GM04503 (cell line): ENCODE measurements at places on chromosomes 5 and 9.

DNA sequence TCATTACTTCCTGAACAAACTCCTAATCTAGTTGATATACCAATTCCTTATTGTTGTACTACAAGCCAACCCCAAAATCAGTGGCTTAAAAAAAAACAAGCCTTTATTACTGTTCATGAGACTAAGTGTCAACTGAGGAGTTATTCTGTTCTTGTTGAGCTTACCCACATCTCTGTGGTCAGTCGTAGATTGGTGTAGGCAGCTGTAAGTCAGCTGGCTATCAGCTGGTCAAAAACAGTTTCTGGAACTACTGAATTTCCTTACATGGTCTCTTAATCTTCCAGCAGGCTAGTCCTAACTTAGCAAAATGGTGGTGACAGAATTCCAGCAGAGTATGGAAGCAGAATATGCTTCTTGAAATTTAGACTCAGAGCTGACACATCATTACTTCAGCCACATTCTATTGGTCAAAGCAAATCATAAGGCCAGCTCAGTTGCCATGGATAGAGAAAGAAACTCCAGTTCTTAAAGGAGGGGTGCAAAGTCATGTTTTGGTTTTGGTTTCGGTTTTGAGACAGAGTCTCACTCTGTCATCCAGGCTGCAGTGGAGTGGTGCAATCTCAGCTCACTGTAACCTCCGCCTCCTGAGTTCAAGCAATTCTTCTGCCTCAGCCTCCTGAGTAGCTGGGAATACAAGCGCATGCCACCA, 386.1 kb upstream of the MPDZ start:
- DNase-seq, result no peak

- no peak for DNase-seq
These were observed 1.0 kb upstream of the MAMDC2 start for GRCh38 chr9:70042461-70043215.

DNA sequence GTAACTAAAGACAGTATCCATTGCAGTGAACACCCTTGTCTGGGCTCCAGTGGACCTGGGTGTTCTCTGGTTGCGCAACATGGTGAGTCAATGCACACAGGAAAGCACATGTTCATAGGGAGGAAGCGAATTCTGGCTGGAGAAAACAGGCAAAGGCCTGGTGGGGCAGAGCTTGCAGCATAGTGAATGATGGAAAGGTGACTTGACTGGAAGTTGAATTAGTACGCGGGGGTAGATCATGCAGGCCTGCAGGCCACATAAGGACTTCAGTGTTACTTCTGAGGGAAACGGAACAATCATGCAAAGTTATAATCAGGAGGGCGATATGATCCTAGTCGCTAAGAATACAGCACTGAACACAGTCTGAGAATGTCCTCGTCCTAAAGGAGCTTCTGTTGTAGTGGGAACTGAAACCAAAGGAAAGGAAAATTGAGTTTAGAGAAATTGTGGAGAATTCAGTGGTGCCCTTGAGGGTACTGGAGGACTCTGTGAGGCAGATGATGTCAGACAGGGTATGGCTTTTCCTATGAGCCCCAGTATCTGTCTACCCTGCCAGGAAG, 71.9 kb upstream of the RANBP3L start:
- DNase-seq, result no peak

DNA sequence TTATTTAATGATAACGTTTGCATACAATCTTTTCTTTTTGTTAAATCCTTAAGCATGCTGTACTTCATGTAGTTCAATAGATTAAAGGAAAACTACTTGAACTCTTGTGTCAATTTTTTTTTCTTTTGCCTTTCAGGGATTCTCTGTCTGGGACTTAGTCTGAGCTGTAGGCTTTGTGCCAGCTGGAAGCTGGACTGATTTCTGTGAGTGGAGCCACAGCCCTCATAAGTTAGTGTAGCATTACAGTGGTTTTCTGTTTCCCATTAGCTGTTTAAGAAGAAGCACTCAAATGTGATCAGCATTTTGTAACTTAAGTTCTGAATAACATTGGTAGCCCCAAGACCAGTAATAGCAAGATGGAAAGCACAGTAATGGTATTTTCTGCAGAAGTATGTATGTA, 330.6 kb upstream of the MEF2C start:
- peak; percentile 32 for DNase-seq

- no peak for DNase-seq
These were observed 99.0 kb upstream of the DAB2 start for GRCh38 chr5:39523821-39524220.

- no peak for DNase-seq
These were observed 224.4 kb downstream of the TUSC1 start for GRCh38 chr9:25453875-25454274.

GRCh38 chr9:75810063-75810462, 80.4 kb upstream of the PCSK5 start:
- no peak for DNase-seq

DNA sequence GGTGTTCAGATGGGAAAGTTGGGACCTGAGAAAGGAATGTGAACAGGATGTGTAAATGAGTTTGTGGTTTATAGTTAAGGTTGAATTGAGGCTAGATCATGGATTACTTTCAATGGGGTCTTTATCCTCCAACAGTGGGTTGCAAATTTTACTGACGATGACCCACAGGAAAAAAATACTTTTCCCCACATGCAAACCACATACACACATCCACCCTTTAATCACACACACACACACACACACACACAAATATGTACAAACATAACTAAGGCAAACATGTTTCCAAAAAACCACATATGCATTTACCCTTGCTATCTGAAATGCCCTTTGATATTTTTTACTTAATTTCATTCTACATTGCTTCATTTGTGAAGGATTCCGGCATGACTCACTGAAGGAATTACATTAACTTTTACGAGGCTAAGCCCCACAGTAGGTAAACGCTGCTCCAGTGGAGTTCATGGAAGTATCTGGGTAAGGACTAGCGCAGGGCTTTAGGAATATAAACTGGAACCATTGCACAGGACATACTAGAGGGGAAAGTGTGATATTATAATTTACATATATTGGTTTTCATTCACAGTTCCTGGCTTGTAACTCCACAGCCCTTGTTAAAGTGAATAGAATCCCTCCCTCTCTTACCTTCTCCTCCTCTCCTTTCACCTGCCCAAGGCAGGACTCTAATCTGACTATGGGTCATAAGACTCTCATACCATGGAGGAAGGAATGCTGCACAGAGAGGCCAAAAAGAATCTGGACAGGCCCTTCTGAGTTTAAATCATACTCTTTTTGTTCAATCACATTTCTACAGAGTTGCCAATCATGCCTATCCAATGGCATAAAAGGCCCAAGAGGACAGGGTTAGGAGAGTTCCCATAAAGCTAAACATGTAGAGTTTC, 8.5 kb upstream of the SPEF2 start:
- DNase-seq, result no peak

DNA sequence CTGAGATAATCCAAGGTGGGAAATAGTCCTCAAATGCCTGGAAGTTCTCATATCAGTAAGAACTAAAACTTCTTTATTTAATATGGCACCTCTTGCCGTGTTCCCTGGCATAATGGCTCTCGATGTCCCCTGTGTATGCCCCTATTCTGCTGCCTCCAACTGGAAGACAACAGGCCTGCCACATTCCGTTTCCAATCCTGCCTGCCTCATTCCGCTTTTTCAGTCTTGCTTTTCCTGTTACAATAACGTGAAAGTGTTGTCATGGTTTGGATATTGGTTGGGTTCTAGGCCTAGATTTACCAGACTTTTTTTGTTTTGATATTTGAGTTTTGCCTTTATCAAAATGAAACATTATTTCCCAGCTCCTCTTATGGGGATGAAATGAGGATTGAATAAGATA, 98.2 kb downstream of the FOCAD start:
- DNase-seq, result no peak

- DNase-seq, result no peak
These were observed 260.5 kb downstream of the MSX2 start for GRCh38 chr5:174984863-174985262.

DNA sequence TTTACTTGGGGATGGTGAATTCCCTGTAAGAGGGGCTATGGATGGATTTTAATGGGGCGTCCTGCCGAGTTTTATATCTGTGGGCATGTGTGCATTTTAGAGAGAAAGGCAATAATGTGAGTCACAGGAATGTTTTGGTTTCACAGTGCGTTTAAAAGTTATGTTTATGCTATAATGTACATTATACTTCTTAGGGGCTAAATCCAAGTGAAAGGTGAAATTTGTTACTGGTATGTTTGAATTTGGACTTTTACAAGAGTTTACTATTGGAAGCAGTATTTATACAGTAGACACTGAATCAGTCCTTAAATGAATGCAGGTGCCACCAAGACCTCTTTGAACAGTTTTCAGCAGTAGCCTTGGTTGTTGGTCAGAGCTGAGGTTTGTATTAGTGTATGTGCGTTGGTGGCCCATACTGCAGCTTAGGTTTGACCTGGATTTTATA, 5.6 kb downstream of the JMY start:
- DNase-seq, result no peak

GRCh38 chr9:110260911-110261310, 4.6 kb upstream of the TXN start:
- DNase-seq, result no peak

GRCh38 chr9:74777136-74777879, 110.4 kb downstream of the TRPM6 start:
- DNase-seq, result no peak
